ENCODE measurements at places on chromosomes 2 and 18.
A peak's percentile ranks its signal among the peaks of the same experiment; 100 is the strongest.

DNA sequence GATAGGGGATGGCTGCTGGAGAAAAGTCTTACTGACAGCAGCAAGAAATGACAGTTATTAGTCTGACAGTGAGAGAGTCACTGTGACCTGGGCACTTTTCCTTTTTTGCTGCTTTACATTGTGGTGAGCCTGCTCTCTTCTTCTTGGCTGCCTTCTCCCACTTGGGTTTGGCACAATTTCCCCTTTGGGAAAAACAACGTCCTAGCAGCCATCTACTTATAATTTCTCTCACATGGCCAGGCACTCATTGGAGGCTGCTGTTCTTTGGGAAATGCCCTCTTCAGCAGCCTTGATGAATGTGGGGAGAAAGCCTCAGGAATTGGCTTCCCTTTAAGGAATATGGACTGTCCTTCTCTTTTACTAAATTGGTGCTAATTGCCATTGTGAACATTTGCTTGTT lies 60.4 kb upstream of the SLC1A4 start:
- peak; percentile 37 for DNase-seq

DNA sequence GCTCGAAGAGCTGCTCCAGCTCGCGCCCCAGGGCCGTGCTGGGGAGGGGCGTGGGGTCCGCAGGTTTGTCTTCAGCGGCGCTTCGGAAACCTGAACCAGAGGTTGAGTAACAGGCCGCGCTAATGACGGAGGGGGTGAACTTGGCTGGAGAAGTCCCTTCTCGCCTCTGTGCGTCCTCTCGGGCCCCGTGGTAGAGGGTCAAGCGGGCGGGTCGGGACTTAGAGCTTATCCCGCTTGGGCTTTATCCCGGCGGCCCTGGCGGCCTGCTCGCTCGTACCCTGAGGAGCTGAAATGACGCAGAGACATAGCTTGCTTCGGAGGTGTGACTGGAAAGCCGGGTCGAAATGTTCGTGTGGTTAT lies 479 bp downstream of the RNMT start:
- DNase-seq: no peak

- no peak for DNase-seq
Measured at GRCh38 chr2:224220586-224221255, 181.2 kb downstream of the FAM124B start.

GRCh38 chr2:199883474-199884212 lies 27.4 kb upstream of the C2orf69 start:
- DNase-seq: no peak

- DNase-seq: peak; percentile 22
Measured at GRCh38 chr2:191846515-191847476, at the start of gene CAVIN2. CAVIN2 (minus strand) TSS chr2:191847088; CDS start chr2:191846925, 163 bp downstream.

DNA sequence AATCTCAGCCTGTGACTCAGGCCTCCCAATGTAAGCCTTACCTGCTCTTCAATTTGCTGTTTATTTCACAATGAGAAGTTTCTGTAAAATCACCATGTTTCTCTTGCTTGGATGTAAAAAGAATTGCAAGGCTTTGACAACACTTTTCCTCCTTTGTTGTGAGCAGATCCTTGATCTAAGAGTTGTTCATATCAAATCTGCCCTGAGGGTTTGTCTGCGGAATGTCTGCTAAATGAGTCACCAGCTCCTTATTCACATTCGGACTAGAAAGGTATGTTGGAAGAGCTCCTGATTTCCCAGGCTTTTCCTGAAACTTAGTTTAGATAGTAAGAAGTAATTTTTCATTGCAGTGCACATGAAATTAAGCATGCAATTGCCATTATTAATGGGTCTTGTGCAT lies 268.2 kb upstream of the TCF4 start:
- no peak for DNase-seq

DNA sequence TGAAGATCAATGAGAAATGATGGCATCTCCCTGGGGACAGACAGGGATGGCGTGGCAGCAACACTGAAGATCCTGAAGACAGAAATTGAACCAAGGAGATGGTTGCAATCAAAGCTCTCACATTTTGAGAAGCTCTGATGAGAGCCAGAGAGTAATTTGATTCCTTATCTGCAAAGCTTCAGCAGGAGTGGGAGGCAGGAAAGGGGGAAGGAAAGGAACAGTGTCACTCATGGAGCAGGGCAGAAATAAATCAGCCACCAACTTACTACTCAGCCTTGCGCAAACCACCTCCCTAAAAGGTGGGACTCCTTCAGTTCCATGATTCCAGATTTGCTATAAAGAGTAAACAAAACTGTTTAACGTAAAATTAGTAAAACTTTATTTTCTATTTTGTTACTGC lies 119.2 kb downstream of the CACNB4 start:
- no peak for DNase-seq

- no peak for DNase-seq
Measured at GRCh38 chr2:1744446-1745170, at the start of gene PXDN. PXDN (minus strand) TSS chr2:1744515; CDS start chr2:1744455, 60 bp downstream.

- no peak for DNase-seq
Measured at GRCh38 chr2:73084971-73085370, 13.5 kb upstream of the SFXN5 start.

DNA sequence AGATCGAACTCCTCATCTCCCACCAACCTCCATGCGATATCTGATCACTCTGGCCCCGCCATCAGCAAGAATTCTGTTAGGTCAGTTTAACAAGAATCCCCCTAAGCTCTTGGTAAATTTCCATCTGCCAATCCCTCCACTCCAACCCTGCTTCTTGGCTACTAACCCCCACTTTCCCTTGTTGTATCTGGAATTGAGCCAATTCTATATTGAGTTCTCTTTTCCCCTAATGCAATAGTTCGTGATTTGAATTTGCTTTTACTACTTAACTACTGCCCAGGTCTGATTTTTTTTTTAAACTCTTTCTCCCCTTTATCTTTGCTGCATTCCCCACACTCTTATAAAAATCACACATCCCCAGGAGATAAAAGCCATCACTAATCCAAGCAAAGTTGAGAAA lies 159.3 kb upstream of the STK17B start:
- no peak for DNase-seq

DNA sequence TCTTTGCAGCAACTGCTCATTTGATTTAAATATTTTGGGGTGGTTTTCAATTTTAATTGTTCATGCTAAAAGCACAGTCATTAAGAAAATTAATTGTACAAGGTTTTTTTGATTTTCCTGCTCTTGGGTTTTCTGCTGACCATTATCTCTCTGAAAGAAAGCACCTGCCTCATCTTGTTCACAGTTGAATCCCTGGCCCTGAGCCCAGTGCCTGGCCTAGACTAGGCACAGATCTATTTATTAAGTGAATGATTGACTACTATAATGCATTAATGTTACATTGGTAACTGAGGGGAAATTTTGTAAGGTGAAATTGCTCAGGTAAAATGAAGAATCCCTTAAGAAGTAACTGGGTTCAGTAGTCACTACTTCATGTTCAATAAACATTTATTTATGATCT lies 22.0 kb downstream of the IL1RL2 start:
- DNase-seq: no peak

GRCh38 chr18:74083557-74083952 lies 64.1 kb downstream of the FBXO15 start:
- DNase-seq: no peak

GRCh38 chr2:120012771-120013596 lies at the start of gene EPB41L5:
EPB41L5 (plus strand) TSS chr2:120013077; CDS start chr2:120019085, 6,008 bp downstream.
- DNase-seq: peak; percentile 86

GRCh38 chr2:42045352-42045751 lies 2.5 kb upstream of the PKDCC start:
- DNase-seq: no peak

GRCh38 chr2:101759162-101759561 lies 61.7 kb downstream of the MAP4K4 start:
- no peak for DNase-seq

- DNase-seq: no peak
Measured at GRCh38 chr2:203585516-203585915, 50.4 kb upstream of the RAPH1 start.

DNA sequence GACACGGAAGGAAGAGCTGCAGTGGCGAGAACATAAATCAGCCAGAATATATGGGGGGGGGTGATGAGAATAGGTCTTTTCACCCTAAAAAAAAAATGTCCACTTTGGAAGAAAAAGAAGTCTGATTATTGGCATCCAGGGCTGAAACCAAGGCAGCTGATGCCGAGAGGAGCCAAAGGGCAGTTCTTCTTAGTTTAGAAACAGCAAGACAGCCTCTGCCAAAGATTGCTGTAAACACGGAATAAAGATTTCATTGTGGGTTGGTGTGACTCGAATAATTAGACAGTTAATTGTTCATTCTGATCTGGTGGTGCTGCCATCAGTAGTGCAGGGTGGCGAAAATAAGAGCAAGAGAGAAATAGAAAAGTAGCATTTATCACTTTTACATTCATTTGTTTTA lies 3.5 kb downstream of the CDH20 start:
- DNase-seq: peak; percentile 99

DNA sequence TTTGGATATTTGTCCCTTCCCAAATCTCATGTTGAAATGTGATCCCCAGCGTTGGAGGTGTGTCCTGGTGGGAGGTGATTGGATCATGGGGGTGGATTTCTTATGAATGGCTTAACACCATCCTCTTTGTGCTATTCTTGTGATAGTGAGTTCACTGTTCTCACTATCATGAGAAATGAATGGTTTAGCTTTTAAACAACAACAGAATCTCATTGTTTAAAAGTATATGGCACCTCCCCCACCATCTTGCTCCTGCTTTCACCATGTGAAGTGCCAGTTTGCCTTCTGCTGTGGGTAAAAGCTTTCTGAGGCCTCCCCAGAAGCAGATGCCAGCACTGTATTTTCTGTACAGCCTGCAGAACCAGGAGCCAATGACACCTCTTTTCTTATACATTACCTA lies 38.1 kb downstream of the KIAA1328 start:
- DNase-seq: peak; percentile 49

DNA sequence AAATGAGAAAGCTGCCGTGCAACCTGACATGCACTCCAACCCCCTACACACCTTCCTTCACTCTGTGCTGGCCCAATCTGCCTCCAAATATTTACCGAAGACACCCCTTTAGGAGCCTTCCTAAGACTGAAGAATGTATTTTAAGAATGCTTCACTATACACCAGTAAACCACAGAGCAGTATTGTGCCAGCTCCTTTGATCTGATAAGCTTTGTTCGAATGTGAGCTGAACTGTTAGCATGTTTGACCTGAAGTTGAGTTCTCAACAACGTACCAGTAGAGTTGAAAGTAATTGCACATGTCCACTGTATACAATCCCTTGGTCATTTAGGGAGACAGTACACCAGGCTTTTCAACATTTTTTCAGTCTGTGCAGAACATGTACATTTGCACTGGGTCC lies 259.2 kb downstream of the TGIF1 start:
- no peak for DNase-seq

DNA sequence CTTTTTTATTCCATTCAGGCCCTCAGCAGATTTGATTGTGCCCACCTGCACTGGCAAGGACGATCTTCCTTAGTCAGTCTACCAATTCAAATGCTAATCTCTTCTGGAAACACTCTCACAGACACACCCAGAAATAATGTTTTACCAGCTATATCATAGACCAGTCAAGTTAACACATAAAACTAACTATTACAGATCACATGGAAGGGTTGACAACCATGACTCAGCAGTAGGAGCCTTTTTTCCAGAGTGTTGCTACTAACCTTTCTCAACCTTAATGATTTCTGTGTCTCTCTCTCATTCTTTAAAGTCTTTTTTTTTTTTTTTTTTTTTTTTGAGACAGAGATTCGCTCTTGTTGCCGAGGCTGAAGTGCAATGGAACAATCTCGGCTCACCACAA lies 143.5 kb upstream of the MSH6 start:
- DNase-seq: no peak

DNA sequence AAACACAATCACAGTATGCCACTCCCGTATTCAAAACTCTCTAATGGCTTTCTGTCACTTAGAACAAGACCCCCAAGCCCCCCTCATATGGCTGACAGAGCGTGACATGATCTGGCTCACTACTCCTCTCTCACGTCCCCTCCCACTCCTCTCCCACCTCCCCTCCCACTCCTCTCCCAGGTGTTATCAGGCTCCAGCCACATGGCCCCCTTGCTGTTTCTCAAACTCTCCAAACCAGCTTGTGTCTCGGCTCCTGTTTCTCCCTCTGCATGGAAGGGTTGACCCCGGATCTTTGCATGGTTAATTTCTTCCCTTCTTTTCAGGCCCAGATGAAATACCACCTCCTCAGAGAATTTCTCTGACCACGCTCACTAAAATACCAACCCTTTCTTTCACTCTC lies 180.8 kb downstream of the SLC8A1 start:
- DNase-seq: no peak

DNA sequence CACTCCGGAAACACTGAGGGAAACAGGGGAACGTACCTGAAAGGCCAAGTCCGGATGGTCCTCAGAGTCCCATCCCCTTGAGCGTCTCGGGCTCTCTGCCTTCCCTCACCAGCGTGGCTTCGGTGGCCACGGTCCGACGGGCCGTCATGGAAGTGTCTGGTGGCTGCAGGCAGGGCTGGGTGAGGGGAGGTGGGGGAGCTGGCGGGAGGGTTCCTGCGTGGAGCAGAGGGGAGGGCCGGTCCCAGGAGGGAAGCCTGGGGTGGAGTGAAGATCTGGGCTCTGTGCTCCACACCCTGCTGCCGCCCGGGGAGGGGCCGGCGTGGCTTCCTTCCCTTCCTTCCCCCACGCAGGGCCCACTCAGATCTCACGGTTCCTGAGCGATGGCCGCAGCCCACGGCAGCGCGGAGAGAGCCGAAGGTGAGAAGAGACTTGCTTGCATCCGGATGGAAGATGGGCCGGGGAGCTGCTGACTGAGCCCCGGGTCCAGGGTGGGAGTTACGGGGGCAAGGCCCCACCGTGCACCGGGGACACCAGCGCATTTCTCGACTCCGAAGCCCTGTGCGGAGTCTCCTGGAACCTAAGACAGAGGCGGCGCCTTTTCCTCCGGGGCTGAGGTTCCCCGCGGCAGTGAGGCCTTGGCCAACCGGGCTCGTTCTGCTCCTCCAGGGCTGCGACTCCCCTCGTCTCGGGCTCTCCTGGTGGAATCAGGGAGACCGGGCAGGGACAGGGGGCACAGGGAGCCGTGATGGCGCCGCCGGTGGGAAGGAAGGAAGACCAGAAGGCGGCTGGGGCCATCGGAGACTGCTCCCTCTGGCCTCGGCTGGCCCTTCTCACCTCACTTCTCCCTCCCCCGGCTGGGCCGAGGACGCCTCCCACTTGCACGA lies 49.1 kb downstream of the KCNF1 start:
- no peak for DNase-seq

DNA sequence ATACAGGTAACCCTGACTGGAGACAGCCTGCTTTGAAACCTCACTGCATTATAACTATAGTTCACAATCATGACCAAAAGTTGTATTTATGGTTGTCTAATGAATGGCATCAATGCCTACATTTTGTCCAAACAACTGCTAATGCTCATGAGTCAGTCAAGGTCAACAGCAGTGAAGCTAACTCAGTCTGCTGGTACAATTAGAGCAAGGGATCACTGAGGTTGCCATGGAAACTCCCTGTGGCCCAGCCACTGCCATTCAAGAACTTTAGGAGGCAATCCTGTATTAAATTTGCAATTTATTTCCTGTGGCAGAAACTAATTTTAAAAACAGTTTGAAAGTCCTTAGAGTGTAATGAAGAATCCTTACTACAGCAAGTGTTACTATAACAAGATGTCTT lies 185.1 kb upstream of the SMAD7 start:
- peak; percentile 24 for DNase-seq

- peak; percentile 84 for DNase-seq
Measured at GRCh38 chr2:241558532-241559322, at the start of gene BOK. BOK (plus strand) TSS chr2:241558745; CDS start chr2:241559484, 739 bp downstream.
